Cardiac fibroblast (primary cell): ENCODE measurements at places on chromosomes 6 and 20.

DNA sequence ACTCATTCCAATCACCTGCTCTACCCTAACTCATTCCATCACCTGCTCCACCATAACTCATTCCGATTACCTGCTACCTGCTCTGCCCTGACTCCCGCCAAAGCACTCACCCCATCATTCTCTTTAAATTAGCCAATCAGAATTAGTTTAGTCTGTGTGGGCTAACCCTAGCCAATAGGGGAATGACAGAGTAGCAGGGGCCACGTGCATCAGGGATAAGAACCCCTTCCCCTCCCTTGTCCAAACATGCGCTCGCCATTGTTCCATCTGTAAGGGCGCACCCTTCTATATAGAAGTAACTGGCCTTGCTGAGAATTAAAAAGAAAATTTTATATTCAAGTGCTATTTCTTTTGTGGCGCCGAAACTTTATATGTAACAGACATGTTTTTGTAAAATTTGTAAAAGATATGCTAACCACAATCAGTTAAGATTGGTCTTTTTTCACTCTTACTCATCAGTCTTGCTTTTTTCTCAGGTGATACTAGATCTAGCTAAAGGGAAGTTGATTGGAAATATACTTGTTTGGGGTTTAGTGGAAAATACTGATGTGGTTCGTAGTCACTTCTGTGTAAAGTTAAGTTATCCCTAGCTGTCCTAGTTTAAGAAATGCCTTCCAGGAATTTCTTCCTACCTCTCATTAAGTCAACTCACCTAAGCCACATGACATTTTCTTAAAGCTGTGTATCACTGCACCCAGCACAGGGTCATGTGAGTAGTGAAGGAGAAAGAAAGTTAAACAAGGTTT is 16.5 kb downstream of the RTN4IP1 start:
- DNase-seq, result no peak

DNA sequence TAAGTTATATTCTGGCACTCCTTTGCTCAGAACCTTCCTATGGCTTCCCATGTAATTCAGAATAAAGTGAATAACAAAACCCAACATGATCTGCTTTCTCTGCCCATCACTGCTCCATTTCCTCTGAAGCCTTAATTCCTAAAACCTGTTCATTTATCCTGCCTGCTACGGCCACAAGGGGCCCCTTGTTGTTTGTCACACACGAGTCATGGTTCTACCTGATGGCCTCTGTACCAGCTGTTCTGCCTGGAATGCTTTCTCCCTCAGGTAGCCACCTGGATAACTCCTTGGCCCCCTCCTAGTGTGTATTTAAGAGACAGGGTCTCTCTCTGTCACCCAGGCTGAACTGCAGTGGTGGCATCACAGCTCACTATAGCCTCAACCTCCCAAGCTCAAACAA is 26.8 kb downstream of the ERGIC3 start:
- DNase-seq, result no peak

GRCh38 chr20:2349801-2350200 is 30.9 kb upstream of the TGM6 start:
- DNase-seq, result peak; percentile 13

DNA sequence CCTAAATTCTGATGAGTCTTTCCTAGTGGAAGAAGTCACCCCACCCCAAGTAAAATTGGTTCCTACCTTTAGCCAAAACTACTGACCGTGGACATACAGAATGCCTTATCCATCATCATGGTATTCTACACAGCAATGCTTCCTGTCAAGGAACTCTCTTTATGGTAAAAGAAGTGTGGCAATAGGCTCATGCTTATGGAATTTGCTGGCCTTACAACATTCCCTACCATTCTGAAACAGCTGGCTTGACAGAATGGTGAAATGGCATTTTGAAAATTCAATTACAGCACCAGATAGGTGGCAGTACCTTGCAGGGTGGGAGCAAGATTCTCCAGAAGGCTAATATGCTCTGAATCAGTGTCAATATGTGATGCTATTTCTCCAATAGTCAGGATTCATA is 41.8 kb upstream of the BACH2 start:
- peak; percentile 19 for DNase-seq

- peak; percentile 43 for DNase-seq
Observed at GRCh38 chr20:41147767-41148191, 10.4 kb downstream of the PLCG1 start.

GRCh38 chr20:59725476-59726280 is 121.3 kb downstream of the PHACTR3 start:
- DNase-seq, result no peak

GRCh38 chr6:119428633-119429032 is 79.1 kb upstream of the MAN1A1 start:
- peak; percentile 4 for DNase-seq

DNA sequence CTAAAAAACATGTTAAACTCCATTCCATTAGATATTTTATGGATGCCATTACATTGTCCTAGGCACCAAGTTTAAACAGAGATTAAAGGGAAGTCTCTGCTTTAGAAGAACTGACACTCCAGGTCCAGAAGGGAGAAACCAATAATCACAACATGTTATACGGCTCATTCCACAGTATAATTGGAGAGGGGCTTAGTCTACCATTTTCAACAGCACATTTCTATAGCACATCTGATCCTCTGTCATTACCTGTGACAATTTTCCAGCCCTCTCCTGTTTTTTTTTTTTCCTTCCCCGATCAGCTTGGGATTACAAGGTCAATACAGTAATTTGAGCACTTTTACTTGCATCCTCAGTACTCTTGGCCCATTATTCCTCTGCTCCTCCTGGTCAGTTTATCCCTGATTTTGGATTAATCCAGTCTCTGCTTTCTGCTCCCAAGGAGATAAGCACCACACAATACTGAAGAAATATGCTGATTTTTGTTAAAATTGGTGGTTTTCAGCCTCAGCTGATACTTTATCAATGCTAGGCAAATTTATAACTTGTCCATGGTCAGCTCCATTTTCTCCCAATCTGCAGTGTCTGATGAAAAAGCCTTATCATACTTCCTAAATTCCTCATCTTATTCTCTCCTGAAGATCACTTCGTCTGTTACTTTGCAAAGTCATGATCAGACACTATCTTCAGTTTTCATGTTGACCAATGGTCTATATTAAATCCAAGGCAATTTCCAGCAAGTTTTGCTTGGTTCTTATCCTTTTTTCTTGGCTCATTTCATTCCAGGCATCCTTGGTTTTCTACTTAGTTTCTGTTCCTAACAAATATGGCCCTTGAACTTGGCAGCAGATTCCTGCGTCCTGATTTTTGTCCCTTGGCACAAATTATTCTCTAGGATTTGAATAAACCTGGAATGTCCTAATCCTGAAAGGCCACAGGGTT is 30.8 kb upstream of the SYNCRIP start:
- no peak for DNase-seq

GRCh38 chr6:41683273-41683522 is 44.9 kb downstream of the MDFI start:
- peak; percentile 16 for DNase-seq

DNA sequence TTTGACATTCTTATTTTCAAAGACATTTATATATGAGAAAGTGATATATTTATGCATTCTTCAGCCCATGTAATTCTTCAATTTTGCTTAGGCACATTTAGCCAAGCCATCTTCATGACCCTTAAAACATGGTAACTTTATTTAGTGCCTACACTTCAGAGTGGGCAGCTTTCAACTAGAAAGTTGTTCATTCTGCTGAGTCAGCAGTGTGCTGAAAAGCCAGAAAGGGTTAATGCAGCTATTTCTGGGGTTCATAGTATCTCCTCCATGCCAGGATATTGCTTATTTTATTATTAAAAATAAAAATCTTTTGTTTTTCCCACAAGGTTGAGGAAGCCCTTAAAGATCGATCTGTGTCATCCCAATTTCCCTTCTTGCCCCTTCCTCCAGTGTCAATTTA is 79.2 kb downstream of the EDN1 start:
- DNase-seq, result no peak

- DNase-seq, result no peak
Observed at GRCh38 chr6:24099181-24099580, 26.8 kb upstream of the NRSN1 start.

DNA sequence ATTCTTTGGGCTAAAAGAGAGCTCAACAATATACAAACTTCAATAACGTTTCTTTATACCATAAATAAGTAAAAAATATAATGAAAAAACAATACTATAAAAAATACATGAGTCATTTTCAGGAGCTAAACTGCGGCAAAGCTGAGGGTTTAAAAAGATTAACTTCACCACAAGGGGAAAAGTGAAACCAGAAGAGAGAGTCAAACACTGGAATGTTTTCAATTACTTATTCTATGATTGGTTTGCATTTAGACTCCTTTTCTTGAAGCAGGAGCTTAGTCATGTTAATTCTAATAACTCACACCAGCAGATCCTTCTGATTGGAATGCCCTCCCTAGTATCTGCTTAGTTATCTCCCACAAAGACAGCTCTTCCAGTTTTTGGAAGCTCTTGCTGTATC is 627.3 kb downstream of the UTRN start:
- peak; percentile 43 for DNase-seq

- DNase-seq, result no peak
Observed at GRCh38 chr6:16301511-16301910, 63.1 kb downstream of the GMPR start.

GRCh38 chr6:148883270-148883669 is 136.4 kb downstream of the UST start:
- DNase-seq, result no peak

- no peak for DNase-seq
Observed at GRCh38 chr6:100553243-100553642, 88.5 kb upstream of the SIM1 start.

DNA sequence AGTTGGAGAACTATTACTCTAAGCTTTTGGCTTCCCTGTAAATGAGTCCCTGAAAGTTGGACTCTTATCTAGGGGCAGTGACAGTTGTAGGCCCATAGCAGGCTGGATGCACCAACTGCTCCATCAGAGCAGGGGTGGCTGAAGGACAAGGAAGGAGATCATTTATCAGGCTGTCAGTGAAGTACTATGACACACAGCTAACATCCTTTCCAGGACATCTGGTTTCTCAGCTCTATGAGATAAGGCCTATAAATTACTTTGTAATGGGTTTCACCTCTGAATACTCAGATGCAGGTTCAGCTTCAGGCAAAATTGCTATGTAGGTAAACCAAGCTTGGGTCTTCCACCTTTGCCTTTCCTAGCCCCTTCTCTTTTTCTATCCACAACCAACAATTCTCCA is 468.5 kb downstream of the KIF16B start:
- no peak for DNase-seq

DNA sequence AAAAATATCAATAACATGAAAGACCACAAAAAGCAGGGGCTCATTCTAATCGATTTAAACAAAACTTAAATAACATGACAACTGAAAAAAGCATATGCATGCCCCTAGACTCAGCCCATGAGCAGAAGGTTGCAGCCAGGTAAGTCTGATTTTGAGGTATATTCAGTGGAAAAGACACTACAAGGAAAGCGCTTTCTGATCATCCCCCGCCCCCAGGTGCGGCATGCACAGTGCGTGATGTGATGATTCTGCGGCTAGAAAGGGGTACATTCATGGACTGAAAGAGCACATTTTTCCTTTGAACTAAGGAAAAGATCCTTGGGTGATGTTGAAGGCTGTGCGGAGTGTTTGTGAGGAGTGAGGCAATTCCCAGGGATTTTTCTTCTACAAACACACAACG is 16.9 kb upstream of the FOXC1 start:
- DNase-seq, result no peak

GRCh38 chr6:157724138-157724820 is 98.8 kb upstream of the SNX9 start:
- peak; percentile 25 for DNase-seq

GRCh38 chr6:158050955-158051354 is 69.3 kb downstream of the SYNJ2 start:
- no peak for DNase-seq

- peak; percentile 37 for DNase-seq
Observed at GRCh38 chr20:53678990-53679596, 85.5 kb upstream of the ZNF217 start.

GRCh38 chr20:31790401-31790800 is 28.8 kb upstream of the MYLK2 start:
- peak; percentile 22 for DNase-seq

GRCh38 chr20:52564594-52564993 is 373.0 kb upstream of the ZFP64 start:
- DNase-seq, result no peak

- DNase-seq, result no peak
Observed at GRCh38 chr6:167279766-167280446, 11.2 kb upstream of the UNC93A start.

- no peak for DNase-seq
Observed at GRCh38 chr6:170152124-170152926, 138.6 kb downstream of the DLL1 start.
